CD4-positive, alpha-beta T cell treated with Interferon gamma for 1 hour (primary cell): ENCODE measurements at places on chromosomes 1 and 21.

- DNase-seq = peak; percentile 5
Measured at GRCh38 chr1:228697207-228698016, 37.9 kb upstream of the RHOU start.

GRCh38 chr21:33682992-33683627, 40.8 kb downstream of the ITSN1 start:
- DNase-seq = no peak

- no peak for DNase-seq
Measured at GRCh38 chr1:159755451-159756007, 25.2 kb upstream of the DUSP23 start.

DNA sequence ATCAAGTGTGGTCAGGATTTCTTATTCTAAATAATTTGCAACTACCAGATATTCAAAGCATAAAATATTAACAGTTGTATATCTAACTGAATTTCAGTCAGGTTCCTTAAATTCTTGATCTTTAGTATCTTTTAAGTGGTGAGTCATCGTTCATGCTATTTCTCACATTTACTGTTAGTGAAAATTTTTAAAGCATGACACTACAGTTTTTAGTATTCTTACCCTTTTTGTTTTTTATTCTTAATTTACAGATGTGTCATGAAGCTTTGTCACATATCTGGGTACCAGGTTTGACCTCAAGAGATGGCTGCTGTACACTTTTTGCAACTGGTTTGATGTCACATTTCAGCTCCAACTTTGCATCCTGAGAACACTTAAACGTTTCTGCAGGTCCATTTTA, 12.7 kb downstream of the AKIRIN1 start:
- DNase-seq = no peak

DNA sequence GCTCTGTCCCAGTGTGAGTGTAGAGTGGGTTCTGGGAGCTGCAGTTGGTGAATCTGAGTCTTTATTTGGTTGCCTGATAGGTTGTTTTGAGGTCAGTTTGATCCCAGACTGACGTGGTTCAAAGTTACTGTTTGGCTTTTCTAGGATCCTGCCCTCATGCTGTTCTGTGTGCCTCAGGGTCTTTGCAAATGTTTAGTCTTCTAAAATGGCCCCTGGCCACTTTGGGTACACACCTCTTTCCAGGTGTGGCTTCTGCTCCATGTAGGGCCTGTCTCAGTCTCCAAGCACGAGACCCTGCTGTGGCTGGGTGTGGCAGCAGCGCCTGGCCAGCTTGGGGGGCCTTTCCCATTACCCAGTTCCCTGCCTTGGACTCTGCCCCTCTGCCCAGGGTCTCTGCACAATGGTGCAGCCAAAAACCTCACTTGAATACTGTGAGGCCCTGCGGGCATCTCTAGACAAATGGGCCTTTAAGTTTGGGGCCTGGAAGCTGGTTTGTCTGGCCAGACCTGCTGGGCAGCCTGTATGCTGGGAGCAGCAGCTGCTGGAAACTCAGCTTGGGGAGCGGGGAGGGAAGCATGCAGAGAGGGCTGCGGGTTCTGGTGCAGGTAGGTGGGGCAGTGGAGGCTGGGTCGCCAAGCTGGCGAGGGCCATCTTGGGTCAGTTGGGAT, 5.6 kb downstream of the PTPRF start:
- no peak for DNase-seq

DNA sequence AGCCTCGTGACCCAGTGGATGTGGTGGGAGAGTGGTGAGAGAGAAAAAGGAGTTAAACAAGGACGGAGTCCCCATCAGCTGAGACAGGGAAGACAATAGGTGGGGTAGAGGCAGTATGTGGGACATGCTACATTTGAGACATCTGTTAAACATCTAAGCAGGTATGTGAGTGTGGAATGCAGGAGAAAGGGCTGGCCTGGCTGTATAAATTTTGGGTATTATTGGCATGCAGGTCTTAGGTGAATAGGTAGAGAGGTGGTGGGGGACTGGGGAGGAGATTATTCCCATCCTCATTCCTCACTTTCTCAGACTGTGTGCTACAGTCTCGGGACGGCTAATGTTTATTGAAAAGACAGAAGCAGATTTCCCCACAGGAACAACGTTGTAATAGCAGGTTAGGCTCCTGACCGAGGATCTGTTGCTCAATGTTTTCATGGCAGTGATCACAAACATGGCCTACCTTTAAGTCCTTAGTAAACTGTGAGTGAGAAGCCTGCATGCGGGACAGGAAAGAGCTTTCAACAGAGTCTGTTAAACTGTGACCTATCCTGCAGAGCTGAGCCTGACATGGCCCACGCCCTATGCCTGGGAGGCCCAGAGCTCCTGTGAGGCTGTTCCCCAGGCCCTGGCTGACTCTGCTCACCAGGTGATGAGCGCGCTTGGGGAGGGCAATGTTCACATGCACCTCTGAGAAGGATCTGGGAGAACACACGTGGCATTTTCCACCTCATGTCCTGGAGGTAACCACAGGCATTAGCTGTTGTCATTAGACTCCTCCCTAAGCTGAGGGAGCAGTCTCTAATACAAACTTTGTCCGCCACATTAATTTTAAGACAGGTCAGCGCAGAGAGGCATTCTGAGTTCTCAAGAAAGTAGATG, 16.5 kb downstream of the VSIG8 start:
- DNase-seq = no peak
